Activated CD4-positive, alpha-beta T cell treated with anti-CD3 and anti-CD28 coated beads for 48 hours (primary cell): ENCODE measurements at places on chromosomes 2 and 18.

DNA sequence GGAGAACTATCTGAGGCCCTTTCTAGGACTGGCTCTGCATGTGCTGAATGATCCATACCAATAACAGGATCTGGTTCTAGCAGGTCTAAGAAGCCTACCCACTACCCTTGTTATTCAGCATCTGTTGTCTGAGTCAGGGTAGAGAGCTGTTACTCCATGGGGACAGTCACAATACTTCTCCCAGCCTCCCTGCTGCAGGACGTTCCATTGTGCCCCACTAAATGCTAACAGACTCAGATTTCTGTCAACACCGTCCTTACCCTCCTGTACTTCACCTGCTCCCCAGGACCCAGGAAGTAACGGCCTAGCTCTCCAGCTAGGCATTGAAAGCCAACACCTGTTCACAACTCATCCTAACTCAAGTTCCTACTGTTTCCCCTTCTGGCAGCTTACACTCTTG is 719.7 kb upstream of the ID2 start:
- no peak for DNase-seq

GRCh38 chr2:118720866-118721265 is 126.6 kb downstream of the EN1 start:
- DNase-seq = no peak

- DNase-seq = no peak
Observed at GRCh38 chr18:28541934-28542333, 365.0 kb upstream of the CDH2 start.

- DNase-seq = no peak
Observed at GRCh38 chr2:178536037-178536436, 55.8 kb downstream of the PLEKHA3 start.
